Smooth muscle cell of the umbilical artery (primary cell): ENCODE measurements at places on chromosomes 13 and 19. TPM values are rescaled to one million over a fixed set of nuclear protein-coding genes. Genes with fewer than 3 reads are reported as not detected.

The FFAR3 gene
- total RNA-seq: not detected in 2 replicates

The MYO9B gene
- 75.4 and 148 TPM in 2 replicates for total RNA-seq

The RDH8 gene
- total RNA-seq: not detected in 2 replicates

The N4BP2L1 gene
- 0.46 and 0.59 TPM in 2 replicates for total RNA-seq

The CABP5 gene
- total RNA-seq: not detected in 2 replicates

The ATF5 gene
- total RNA-seq: 4.5 and 4.8 TPM in 2 replicates

The CAMSAP3 gene
- total RNA-seq: not detected in 2 replicates

The CEACAM4 gene
- total RNA-seq: not detected in 2 replicates

The LGALS7B gene
- not detected in 2 replicates for total RNA-seq

The LYPD3 gene
- total RNA-seq: 0.09 TPM in 1 of 2 replicates, not detected in the other

The OXGR1 gene
- total RNA-seq: not detected in 2 replicates

The GFY gene
- total RNA-seq: not detected in 2 replicates
